Umbilical cord (tissue), 2 donors: ENCODE measurements at places on chromosomes 1 and 21. TPM values are rescaled to one million over a fixed set of nuclear protein-coding genes. Genes with fewer than 3 reads are reported as not detected.

The GSTM3 gene
- 82.6 TPM for total RNA-seq

GRCh38 chr1:25583519-25584370, 32.8 kb upstream of the MAN1C1 start:
- DNase-seq: no peak

DNA sequence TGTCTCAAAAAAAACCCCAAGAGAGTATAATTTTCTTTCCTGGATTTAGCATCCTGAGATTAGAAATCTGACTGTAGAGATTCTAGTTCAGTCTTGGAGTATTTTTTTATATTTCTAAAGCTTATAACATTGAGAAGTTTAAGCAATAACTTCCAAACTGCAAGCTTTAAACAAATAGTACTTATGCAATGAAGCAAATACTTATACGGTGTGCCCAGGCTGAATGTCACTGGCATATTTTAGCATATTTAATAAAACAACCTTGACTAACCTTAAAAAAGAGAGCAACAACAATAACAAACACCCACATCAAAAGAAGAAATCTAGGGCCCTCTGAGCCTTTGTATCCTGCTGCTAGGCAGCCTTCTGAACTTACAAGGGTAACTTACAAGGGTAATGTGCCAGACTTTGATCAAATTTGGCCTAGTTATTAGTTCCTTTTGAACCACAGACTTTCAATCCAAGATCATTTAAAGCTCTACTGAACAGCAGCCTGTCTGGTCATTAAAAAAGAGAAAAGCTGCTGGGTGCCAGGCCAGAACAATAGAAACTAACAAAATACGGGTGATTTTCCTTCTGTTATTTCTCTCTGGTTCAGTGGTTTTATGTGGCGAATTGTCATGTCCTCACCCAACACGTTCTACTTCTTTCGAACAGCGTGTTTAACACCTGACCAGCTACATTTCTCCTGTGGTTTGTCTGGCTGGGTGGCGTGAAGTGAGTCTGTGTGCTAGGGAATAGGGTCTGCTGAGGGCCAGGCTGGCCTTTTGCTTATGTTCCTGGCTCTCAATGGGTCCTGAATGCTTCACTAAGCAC, 16.2 kb downstream of the MTOR start:
- no peak for DNase-seq

The THEM5 gene
- total RNA-seq: not detected

DNA sequence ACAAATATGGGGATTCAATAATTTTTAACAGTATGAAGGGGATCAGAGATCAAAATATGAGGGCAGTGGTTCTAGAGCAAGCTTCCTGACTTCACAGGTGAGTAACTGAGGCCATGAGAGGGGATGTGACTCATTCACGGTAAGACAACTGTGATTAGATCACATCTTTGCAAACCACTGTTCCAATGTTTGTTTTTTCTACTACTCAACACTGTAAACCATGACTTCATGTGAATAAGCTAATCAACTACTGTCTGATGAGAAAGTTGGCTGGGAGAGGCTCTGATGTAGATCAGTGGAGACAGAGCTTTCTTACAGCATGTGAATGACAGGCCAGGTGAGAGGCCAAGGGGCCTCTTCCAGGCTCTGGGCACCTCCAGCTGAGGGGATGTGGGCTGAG, 84.7 kb downstream of the BRINP2 start:
- DNase-seq: no peak

- DNase-seq: no peak
Observed at GRCh38 chr1:94411237-94411636, 7.0 kb upstream of the ABCD3 start.

DNA sequence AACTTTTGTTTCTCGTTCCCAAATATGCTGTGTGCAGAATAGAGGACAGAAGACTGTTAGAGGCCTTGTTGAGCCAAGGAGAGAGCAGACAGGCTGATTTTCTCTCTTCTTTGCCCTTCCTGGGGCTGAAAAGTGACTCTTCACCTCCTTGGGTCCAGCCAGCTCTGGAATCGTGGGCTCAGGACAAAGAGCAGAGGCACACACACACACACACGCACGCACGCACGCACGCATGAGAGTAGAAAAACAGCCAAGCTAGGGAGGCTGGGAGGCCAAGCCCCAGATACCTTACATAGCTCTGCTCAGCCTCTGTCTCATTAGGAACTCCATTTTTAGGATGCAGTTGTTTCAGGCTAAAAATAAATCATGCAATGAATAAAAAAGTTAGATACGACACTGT, at the start of gene CASQ2:
Gene CASQ2 (minus strand): TSS at position 166 of the 400 bp plus-strand sequence. CDS start 173 bp downstream, outside the sequence.
- peak; percentile 35 for DNase-seq

DNA sequence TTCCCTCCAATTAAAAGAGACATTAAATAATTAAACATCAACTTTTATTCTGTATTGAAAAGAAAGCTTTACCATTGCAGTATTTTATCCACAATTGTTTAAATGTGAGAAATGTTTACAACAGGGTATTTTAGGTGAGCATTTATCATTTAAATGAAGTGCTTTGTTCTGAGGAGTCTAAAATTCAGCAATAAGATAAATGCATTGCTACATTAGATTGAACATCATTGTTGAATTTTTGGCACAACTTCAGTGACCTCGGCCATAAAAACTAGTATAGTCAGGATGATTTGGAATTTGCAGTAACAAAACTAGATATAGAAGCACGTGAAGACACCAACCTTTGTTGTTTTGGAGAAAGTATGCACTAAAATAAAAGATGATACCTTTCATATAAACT, 692.9 kb downstream of the USP25 start:
- no peak for DNase-seq

DNA sequence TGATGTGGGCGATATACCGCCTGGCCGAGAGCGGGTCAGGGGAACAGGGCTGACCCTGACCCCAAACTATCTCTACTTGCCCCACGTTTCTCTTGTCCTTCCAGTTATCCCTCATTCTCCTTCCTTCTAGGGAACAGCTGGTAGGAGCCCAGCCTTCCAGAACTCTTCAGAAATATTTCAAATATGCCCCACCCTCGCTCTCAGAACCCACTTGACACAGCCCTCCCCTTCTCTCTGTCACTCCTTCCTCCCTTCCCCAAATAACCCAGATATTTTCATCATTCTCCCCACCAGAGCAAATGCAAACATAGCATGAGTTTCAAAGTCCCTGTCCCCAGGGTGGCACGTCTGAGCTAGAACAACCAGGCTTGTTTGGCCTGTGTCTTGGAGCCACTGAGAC, 1.1 kb downstream of the CACNA1S start:
- peak; percentile 32 for DNase-seq

The CD2 gene
- not detected for total RNA-seq

GRCh38 chr1:2459757-2460156, 16.3 kb upstream of the PLCH2 start:
- DNase-seq: peak; percentile 44

- no peak for DNase-seq
Observed at GRCh38 chr1:23836037-23836436, 10.8 kb upstream of the HMGCL start.
